ENCODE measurements at places on chromosomes 6 and 20.

DNA sequence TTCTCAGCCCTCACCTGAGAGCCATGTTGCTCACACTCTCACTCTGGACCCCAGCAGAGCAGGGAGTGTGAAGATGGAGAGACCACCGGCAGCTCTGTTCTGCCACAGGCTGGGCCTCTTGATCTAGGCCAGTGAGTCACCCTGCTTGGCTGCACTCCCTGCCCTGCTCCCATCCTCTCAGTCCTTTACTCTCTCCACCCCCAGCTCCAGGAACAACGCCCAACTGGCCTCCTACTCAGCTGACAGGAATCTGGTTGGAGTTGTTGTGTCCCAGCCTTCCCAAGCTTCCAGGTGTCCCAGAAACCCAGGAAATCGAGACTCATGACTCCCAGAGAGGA is at the start of gene PSORS1C1:
Gene PSORS1C1, plus strand, starts transcription at position 260 of the 338 bp plus-strand sequence. CDS start 14,833 bp downstream, outside the sequence.
- peak; percentile 87 for DNase-seq

DNA sequence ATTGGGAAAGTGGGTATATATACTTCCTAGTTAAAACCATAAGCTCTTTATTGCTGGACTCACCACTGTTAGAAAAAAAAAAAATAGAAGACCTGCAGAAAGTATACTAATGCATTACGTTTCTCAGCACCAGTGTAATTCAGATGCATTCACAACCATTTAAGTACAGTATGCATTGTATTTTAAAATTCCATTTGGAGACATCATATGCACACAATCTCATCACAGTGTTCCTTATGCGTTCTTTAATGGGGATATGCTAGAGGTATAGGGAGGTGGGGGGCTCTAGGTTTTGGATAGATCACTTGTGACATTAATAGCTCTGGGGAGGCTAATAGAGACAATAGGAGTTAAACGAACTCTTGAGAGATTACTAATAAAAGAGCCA is 9.4 kb downstream of the TFAP2A start:
- no peak for DNase-seq

- no peak for DNase-seq
These were observed 694 bp downstream of the MRPS18B start for GRCh38 chr6:30618270-30618797.

DNA sequence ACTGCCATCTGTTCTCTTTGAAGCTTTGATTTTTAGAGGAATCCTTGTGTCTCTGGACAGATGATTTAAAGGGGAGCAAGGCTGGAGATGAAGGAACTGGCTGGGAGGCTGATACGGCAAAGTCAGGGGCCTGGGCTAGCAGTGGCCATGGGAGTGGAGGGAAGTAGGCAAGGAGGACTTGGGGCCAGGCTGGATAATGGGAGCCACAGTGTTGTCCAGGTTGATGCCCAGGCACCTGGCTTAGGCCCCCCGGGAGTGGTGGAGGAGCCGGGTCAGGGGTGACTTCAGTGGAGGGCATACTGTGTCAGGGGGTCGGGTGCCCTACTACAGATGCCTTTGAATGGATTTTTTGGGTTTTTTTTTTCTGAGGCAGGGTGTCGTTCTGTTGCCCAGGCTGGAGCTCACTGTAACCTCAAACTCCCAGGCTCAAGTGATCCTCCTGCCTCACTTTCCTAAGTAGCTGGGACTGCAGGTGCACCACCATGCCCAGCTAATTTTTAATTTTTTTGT is 45.0 kb downstream of the EFCAB8 start:
- no peak for DNase-seq

- DNase-seq, result no peak
These were observed 237.9 kb downstream of the LRFN2 start for GRCh38 chr6:40349123-40349900.

GRCh38 chr6:153966001-153966400 is 73.0 kb upstream of the OPRM1 start:
- DNase-seq, result no peak

- DNase-seq, result no peak
These were observed 64.2 kb downstream of the YTHDF1 start for GRCh38 chr20:63151554-63152321.

DNA sequence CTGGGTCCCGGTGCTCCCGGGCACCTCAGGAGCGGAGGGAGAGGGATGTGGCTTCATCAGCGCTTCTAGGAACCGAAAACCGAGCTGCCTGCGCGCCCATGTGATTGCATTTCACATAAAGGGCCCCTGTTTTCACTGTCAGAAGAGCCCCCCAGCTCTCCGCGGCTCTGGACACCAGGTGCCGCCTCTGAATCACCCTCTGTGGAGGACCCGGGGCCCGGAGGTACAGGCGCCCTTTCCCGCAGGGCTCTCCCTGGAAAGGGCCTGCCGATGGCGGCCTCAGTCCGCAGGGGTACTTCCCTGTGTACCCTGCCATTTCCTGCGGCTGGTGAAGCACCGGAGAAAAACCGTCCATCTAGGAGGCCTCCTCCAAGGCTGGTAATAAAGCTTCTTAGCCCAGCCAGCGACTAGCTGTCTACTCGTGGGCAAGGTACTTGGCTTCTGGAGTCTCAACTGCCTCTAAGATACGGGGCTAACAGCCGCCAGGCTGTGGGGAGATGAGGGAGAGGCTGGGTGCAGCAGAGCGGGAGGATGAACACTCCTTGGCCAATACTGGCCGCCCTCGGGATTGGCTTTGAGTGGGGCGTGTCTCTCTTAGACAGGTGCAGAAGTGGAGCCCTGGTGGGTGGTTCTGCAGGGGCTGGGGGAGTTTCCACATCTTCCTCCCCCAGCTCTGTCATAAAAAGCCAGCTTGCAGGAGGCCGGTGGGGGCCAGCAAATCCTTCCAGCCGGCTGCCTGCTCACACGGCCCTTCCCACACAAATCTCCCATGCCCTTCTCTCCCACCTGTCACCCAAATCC is 1.6 kb downstream of the PPP1R16B start:
- no peak for DNase-seq

GRCh38 chr6:31168606-31169005 is 1.9 kb downstream of the POU5F1 start:
- DNase-seq, result no peak

DNA sequence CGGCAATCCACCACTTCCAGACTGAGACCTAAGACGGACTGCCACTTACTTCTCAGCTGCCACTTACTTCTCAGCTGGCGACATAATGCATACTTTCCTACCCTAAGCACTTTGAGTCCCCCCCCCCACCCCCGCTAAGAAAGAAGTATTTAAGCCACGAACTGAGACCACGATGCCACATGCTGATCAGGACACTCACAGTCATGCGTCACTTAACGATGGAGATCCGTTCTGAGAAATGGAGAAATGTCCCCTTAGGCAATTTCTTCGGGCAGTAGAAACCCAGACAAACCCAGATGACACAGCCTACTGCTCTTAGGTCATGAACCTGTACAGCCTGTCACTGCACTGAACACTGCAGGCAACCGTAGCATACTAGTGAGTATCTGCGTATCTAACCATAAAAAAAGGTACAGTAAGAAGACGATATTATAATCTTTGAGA is 690 bp downstream of the IFNGR1 start:
- peak; percentile 24 for DNase-seq

- DNase-seq, result no peak
These were observed 31.0 kb upstream of the ULBP3 start for GRCh38 chr6:150099953-150100352.

GRCh38 chr6:134199848-134200606 is 117.9 kb downstream of the SGK1 start:
- DNase-seq, result no peak

GRCh38 chr6:131532580-131533039 is 40.4 kb upstream of the ARG1 start:
- no peak for DNase-seq

DNA sequence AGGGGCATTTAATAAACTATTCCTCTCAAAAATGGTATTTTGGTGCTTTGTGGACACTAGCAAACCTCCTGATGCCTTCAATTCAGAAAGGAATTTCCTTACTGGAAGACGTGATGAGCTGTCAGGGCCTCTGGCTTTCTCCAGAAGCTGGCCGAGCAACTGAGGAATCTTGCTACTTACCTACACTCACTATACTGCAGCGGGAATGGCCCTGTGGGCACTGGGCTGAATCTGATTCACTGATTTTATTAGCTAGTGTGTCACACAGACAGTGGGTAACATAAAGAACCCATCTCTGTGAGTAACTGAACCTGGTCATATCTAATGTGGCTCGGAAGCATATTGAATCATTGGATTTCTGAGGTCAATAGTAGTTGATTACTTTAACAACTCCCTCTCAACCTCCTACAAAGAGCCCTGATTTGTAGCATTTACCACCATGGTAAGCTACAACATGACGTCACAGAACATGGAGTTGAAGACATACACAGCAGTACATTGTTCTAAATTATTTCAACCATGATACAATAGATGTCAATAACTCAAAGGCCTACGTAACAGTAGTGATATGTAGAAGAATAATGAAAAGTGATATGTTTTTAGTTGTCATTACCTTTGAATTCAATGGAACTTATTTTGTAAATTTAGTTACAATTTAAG is 232.1 kb downstream of the SYNE1 start:
- no peak for DNase-seq

DNA sequence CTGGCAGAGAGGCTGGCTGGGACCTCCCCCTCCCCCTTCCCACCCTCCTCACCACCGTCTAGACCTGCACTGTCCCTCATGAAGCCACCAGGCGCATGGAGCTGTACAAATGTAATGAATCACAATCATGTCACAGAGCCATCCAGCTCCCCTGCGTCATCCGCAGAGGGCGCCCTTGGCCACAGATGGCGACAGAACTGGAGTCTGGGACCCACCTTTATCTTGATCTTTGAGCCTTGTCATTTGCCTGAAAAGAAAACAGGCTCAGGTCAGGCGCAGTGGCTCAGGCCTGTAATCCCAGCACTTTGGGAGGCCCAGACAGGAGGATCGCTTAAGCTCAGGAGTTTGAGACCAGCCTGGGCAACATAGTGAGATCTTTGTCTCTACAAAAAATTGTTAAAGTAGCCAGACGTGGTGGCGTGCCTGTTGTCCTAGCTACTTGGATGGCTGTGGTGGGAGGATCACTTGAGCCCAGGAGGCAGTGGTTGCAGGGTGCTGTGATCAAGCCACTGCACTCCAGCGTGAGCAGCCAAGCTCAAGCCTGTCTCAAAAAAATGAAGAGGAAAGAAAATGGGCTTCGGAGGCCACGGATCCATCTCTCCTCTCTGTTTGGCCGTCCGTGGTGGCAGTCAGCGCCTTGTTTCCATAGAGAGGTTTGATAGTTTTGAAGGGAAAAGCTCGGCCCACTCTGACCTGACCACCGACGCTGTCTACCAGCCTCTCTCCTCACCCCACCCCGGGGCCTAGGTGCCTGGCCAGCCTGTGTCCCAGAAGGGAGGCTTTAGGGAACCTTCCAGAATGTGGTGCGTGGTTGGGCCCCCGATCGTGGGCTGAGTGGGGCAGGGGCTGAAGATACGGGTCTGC is 6.2 kb downstream of the COL9A3 start:
- no peak for DNase-seq

GRCh38 chr20:36036688-36037087 is 68.3 kb downstream of the CNBD2 start:
- DNase-seq, result no peak

- no peak for DNase-seq
These were observed 36.6 kb downstream of the CRISP2 start for GRCh38 chr6:49676671-49677281.

DNA sequence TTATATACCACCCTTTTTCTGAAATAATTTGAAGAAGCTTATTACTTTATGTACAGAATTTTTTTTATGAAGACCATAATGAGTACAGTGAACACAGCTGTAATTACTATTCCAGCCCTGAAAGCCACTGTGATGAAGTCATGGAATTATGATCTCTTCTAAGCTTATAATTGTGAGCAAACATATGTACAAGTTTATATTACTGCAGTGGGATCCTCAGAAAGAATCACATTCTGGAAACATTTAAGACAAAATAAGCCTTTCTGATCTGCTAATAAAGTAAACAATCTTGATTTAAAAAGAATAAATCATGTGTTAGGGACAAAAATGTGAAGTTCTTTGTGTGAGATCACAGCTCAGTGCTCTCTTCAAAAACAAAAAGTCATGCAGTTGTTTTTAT is 560.4 kb downstream of the CD109 start:
- no peak for DNase-seq

DNA sequence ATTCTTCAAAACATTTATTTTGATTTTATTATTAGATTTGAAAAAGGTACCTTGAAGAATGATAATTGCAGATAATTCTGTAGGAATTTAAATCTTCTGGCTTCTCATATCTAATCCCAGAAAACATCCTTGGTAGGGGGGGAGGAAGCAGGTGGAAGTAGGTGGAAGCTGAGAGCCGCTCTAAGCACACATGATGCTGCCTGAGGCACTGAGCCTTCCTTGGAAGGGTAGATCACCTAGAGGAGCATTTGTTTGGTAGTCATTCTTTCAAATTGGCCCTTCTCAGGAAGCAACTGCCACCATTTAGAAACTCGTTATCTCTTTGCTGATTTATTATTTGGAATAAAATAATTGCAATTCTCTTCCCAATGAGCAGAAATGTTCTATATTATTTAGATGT is 623.3 kb downstream of the CD109 start:
- no peak for DNase-seq

DNA sequence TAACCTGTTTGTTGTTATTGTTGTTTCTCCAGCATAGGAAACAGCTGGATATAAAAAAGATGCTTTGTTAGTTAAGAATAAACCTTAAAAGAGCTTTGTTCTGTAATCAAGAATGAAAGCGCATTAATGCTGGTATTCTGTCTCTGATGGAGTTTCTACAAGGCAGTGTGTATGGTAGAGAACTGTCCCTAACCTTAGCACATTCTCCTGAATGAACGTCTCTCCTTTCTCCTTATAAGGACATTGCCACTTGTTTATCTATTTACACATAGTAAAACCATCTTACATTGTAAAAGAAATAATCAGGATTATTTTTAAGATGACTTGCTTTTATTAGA is 33.8 kb upstream of the LCA5 start:
- no peak for DNase-seq

DNA sequence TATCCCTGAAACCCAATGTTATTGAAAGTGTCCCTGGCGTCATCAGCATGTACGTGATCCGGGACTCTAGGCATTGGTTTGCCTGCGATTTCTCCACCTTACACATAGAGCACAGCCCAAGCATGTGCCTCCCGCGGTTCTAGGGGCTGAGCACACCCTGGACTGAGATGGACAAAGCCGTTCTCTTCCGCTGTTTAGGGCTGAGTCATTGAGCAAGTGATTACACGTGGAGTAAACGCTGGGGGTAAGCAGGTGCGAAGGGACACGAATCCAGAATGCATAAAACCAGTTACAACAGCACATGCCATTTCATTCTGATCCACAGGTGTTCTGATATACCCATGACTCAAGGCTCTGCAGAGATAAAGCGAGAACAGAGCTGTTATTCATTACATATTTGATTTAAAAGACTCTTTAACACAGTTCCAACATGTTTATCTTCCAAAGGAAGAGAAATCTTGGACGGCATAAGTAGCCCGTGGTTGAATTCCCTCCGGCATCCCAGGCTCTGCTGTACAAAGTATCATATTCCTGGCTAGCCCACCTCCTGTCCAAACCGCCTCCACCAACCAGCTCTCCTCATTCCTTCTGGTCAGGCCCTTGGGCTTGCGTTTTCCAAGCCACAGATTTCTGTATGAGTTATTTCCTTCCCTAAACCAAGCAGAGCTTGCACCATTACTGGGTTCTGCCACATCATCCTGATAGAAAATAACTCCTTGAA is 36.1 kb upstream of the THBS2 start:
- peak; percentile 59 for DNase-seq

GRCh38 chr6:21595285-21596144 is 2.0 kb downstream of the SOX4 start:
- DNase-seq, result peak; percentile 4
